GM23248 (cell line): ENCODE measurements at places on chromosomes 2 and 18.
A peak's percentile ranks its signal among the peaks of the same experiment; 100 is the strongest.

- no peak for DNase-seq
Measured at GRCh38 chr2:203662487-203662886, 44.0 kb upstream of the CD28 start.

GRCh38 chr2:12592296-12592695, 124.4 kb upstream of the TRIB2 start:
- DNase-seq, result no peak

GRCh38 chr2:108932736-108933332, 56.2 kb downstream of the EDAR start:
- DNase-seq, result no peak

- DNase-seq, result peak; percentile 77
Measured at GRCh38 chr2:164840930-164841718, 499 bp downstream of the COBLL1 start.

- peak; percentile 4 for DNase-seq
Measured at GRCh38 chr2:67485431-67485830, 88.3 kb downstream of the ETAA1 start.

- DNase-seq, result no peak
Measured at GRCh38 chr2:4549666-4550210, 846.4 kb downstream of the DCDC2C start.

DNA sequence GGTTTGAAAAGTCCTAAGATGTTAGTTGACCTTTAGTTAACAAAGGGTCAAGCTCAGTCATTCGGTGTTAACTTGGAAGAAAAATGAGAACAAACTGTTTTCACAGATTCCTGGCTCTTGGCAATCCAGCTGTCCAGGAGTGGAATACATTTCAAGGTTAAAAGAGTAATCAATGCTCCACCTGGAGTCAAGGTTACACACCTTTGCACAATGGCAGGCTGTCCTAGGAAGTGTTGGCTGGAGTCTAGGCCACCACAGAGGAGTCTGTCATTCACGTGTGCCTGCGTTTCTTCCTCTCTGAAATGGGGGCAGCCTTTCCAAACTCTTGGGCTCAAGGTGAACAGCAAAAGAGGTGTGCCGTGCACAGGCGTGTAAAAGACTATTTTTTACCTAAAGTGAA, 6.3 kb upstream of the ID2 start:
- DNase-seq, result no peak

GRCh38 chr2:241818943-241819270, 9.9 kb downstream of the NEU4 start:
- DNase-seq, result no peak

- DNase-seq, result no peak
Measured at GRCh38 chr2:239277401-239278085, 123.3 kb downstream of the HDAC4 start.

DNA sequence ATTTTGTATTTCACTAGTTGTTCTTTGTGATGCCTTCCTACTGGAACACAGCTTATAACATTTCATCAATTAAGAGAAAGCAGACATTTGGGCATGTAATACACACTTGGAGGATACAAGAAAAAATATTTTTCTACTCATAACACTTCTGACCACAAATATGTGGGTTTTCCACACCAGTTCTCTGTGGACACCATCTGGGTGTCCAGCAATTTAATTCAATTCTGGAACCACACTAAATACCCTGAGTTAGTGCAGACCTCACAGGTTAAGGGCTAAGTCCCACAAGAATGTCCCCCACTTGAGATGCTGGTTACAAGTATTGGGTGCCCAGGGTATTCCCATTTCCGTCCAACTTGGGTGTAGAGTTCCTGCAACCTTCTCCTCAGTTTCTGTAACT, 91.1 kb upstream of the SKOR2 start:
- no peak for DNase-seq

DNA sequence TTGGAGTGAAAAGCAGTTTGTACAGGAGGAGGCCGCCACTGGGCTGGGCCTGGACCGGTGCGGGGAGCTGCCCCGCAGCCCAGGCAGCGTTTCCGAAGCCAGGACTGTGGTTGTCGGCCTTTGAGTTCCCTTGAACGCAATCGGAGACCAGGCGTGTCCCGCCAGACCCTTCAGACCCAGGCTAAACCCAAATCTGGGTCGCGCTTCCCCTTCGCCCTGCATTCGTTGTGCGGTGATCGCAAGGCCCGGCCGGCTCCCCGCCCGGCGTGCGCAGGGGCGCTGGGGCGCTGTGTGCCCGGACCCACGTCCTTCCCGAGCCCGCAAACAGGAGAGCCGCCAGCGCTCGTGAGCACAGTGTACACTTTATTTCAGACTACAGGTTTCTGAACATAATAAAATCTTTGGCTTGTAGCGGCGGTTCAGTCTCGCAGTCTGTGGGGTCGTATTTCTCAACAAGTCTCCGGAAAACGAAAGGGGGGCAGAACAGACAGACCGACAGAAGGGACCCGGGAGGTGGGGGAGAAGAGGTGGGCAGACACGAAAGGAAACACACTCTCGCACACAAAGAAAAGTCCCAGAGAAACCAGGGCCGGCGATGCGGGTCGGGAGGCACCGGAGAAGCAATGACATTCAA, 5.5 kb downstream of the EN1 start:
- DNase-seq, result no peak

DNA sequence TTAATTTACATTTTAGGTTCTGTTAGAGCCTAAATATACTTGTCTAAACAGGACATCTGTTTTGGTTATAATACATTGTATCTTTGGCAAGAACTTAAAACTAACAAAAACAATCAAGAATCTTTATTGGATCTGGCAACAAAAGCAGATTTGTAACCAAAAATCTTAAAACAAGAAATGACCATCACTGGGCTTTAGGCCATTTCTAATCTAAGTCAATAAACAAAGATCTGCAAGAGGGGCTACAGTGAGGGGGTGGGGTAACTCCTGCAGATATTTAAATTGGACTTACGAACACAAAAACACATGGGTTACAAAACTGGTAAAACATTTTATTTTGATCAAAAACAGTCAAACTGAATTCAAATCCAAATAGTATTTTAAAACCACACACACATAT, 77.3 kb downstream of the SRBD1 start:
- no peak for DNase-seq
